Activated CD4-positive, alpha-beta T cell treated with anti-CD3 and anti-CD28 coated beads, Interleukin-2, amount 10 ng/mL, durations not matched to agents 7 days and 5 days (primary cell): ENCODE measurements at places on chromosomes 3 and 15. TPM values are rescaled to one million over a fixed set of nuclear protein-coding genes. Genes with fewer than 3 reads are reported as not detected.

DNA sequence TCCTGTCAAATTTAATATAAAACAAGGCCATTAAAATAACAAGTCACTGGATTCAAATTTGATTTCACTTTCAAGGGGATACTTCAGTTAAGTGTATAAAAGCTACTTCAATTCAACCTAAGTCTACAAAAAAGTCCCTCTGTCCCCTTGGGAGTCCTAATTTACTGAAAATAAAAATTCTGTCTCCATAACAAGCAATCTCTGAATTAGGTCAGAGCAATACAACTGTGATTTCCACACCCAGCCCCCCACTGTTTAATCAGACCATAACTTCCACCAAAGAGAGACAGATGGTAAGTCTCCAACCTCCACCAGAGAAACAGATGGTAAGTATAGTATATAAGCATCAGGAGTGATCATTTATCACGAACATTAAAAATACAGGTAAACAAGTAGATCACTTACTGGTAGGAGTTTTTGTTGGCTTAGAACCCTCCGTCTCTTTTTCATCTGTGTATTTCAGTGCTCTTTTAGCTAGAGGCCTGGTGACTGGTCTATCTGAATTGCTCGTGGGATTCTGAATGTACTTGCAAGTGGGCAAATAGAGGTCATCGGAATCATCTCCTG, 12.1 kb downstream of the SGO1 start:
- no peak overlapping the region for H3K4me3 ChIP-seq
- peaks cover 58% of the 10 kb centered on the region for H3K36me3 ChIP-seq
- H3K27ac ChIP-seq, result no peak overlapping the region
- no peak for DNase-seq

DNA sequence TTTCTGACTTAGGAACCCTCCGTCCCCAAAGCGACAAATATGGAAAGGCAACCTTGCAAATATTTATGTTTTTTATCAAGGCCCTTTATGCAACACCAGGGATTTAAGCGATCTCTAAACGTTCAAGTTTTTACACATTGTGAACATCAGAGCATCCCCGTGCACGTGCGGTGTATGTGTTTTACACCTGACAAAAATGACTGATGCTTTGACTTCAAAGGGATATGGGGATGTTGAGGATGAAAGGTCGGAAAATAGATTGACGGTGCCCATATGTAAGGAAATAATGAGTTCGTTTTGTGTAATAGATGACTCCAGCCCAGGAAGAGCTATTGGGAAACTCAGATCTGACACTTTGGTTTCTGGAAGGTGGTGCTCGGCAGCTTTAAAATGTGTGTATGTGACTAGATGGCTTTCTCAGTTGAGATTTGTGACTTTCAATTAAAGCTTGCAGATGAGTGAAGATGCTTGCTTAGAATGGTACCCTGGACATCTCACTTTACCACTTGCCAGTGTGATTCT, 866 bp downstream of the SLC49A4 start:
- peak overlapping the region; percentile 56 for H3K4me3 ChIP-seq
- H3K36me3 ChIP-seq, result peaks cover 11% of the 10 kb centered on the region
- peaks cover 34% of the 10 kb centered on the region for H3K4me1 ChIP-seq
- DNase-seq, result no peak
- no peak overlapping the region for H3K27ac ChIP-seq
- H3K27me3 ChIP-seq, result no peaks in the 10 kb centered on the region

- peaks cover 36% of the 10 kb centered on the region for H3K36me3 ChIP-seq
- H3K4me3 ChIP-seq, result no peak overlapping the region
- no peaks in the 10 kb centered on the region for H3K27me3 ChIP-seq
- DNase-seq, result no peak
- peaks cover 8% of the 10 kb centered on the region for H3K4me1 ChIP-seq
Measured at GRCh38 chr3:38119821-38120692, 16.9 kb downstream of the ACAA1 start.

- no peaks in the 10 kb centered on the region for H3K4me1 ChIP-seq
- H3K4me3 ChIP-seq, result no peak overlapping the region
- no peaks in the 10 kb centered on the region for H3K27me3 ChIP-seq
Measured at GRCh38 chr15:45150997-45151396, 21.2 kb downstream of the DUOX1 start.

DNA sequence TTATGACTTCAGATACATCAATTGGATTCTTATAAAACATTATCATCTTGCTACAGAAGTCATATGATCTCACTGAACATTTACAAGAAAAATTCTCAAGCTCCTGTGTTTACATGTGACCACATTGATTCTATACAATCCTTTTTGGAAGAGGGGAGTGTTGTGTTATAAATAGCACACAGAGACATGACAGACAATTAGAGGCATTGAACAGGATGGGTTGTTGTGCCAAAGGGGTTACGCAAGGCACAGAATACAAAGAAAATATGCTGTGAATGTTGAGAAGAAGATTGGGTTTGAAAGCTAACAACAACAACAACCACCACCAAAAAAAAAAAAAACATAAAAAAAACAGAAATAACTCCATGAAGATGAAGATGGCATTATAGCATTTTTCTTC, 32.5 kb upstream of the TBL1XR1 start:
- H3K4me1 ChIP-seq, result peaks cover 4% of the 10 kb centered on the region
- no peak for DNase-seq
- H3K36me3 ChIP-seq, result peaks cover 2% of the 10 kb centered on the region
- H3K27ac ChIP-seq, result no peak overlapping the region
- H3K4me3 ChIP-seq, result no peak overlapping the region

GRCh38 chr3:196388956-196389355, 43.3 kb downstream of the UBXN7 start:
- no peak overlapping the region for H3K27ac ChIP-seq
- no peaks in the 10 kb centered on the region for H3K4me1 ChIP-seq
- peaks cover 75% of the 10 kb centered on the region for H3K36me3 ChIP-seq

GRCh38 chr3:194259982-194260766, 91.0 kb downstream of the CPN2 start:
- H3K27ac ChIP-seq, result no peak overlapping the region
- DNase-seq, result no peak
- no peaks in the 10 kb centered on the region for H3K27me3 ChIP-seq
- H3K4me3 ChIP-seq, result no peak overlapping the region
- H3K4me1 ChIP-seq, result peaks cover 20% of the 10 kb centered on the region

DNA sequence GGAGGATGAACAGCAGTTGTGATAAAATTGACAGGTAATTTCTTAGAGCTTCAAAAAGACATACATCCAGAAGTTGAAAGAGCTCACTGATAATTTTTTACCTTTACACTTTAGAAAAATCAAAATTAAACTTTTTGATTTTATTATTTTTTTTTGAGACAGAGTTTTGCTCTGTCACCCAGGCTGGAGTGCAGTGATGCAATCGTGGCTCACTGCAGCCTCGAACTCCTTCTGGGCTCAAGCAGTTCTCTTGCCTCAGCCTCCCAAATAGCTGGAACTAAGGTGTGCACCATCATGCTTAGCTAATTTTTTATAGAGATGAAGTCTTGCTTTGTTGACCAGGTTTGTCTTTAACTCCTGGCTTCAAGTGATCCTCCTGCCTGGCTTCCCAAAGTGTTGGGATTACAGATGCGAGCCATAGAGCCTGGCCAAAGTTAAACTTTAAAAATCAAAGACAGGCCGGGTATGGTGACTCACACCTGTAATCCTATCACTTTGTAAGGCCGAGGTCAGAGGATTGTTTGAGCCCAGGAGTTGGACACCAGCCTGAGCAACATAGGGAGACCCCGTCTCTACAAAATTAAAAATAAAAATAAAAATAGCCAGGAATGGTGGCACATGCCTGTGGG, 21.7 kb downstream of the PLA2G4F start:
- H3K4me1 ChIP-seq, result peaks cover 1% of the 10 kb centered on the region
- no peak overlapping the region for H3K4me3 ChIP-seq
- H3K27ac ChIP-seq, result no peak overlapping the region
- H3K36me3 ChIP-seq, result no peaks in the 10 kb centered on the region
- no peak for DNase-seq
- peaks cover 3% of the 10 kb centered on the region for H3K27me3 ChIP-seq

- H3K27ac ChIP-seq, result no peak overlapping the region
- no peaks in the 10 kb centered on the region for H3K36me3 ChIP-seq
- no peak overlapping the region for H3K4me3 ChIP-seq
- H3K4me1 ChIP-seq, result no peaks in the 10 kb centered on the region
Measured at GRCh38 chr3:192133271-192133670, 594.1 kb downstream of the FGF12 start.

DNA sequence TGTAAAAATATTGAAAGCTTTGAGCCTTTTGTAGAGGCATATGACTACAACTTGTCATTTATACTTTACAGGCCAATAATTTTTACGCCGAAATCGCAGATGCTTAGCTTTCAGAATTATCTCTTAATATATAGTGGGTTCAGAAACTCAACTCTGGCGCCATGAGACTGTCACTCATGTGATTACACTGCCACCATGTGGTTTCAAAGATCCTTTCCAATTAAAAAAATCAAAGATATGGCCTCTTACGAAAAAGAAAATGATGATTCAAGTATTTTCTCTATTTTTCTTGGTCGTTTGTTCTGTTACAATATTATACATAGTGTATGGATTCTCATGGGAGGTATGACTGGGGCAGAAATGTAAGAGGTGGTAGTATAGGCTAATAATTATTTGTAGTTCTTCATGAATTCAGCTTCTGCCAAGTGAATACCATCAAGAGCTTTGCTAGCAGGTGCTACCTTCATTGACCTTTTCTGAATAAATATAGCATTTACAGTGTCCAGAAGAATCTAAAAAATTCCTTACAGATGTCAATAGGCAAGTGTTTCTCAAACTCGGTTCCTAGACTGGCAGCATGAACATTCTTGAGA, 751.7 kb upstream of the GOLIM4 start:
- H3K4me3 ChIP-seq, result no peak overlapping the region
- H3K27ac ChIP-seq, result no peak overlapping the region
- no peaks in the 10 kb centered on the region for H3K36me3 ChIP-seq
- H3K27me3 ChIP-seq, result peaks cover 9% of the 10 kb centered on the region
- DNase-seq, result peak; percentile 10

DNA sequence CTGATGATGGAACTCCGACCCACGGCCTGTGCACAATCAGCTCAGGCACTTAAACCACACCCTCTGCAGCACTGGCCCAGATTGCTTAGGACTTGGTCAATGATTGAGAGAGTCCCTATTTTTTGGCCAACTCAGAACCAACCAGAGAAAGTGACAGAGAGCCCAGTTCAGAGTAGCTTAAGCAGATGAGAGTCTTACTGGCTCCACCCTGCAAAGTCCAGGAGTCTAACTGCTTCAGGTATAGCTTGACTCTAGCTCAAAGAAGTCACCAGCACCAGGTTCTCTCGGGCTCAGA, 20.1 kb downstream of the SLC6A20 start:
- peaks cover 24% of the 10 kb centered on the region for H3K27me3 ChIP-seq
- DNase-seq, result no peak
- H3K36me3 ChIP-seq, result no peaks in the 10 kb centered on the region
- H3K4me3 ChIP-seq, result no peak overlapping the region
- H3K4me1 ChIP-seq, result peaks cover 18% of the 10 kb centered on the region
- H3K27ac ChIP-seq, result no peak overlapping the region

- no peaks in the 10 kb centered on the region for H3K4me1 ChIP-seq
- no peak overlapping the region for H3K4me3 ChIP-seq
- DNase-seq, result no peak
- H3K27me3 ChIP-seq, result peaks cover 2% of the 10 kb centered on the region
- no peak overlapping the region for H3K27ac ChIP-seq
Measured at GRCh38 chr3:98884675-98885371, 16.7 kb downstream of the DCBLD2 start.

GRCh38 chr3:119297169-119297568, 3.0 kb downstream of the ARHGAP31 start:
- no peaks in the 10 kb centered on the region for H3K36me3 ChIP-seq
- peaks cover 6% of the 10 kb centered on the region for H3K27me3 ChIP-seq
- H3K4me3 ChIP-seq, result no peak overlapping the region

DNA sequence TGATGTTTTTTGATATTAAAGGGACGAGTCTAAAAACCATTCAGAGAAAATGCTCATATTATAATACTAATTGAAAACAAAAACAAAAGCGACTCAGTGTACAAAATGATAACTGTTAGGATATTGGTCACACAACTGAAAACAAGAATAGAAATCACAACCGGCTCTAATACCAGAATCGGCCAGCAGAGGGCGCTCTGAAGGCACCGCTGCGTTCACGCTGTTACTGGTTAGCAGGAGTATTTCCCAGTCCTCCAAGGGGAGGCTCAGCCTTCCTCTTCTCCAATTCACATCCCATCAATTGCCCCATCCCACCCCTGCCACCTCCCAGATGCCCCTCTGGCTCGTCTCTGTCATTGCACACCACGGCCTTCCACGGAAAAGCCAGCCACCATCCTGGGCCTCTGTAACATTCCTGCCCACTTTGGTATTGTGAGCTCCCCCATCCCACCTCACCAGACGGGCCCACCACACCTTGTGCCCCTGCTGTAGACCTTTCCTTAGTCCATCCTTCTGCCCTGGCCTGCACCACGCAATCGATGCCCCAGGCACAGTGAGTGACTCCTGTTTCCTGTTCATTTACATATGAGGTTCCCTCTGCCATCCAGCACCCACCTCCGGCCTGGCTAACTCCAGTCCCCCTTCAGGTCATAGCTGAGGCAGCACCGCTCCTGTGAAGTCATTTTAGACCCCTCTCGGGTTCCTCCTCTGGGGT, 8.5 kb downstream of the FAM107A start:
- H3K36me3 ChIP-seq, result no peaks in the 10 kb centered on the region
- H3K27ac ChIP-seq, result no peak overlapping the region
- H3K27me3 ChIP-seq, result peaks cover 6% of the 10 kb centered on the region
- peaks cover 4% of the 10 kb centered on the region for H3K4me1 ChIP-seq
- no peak overlapping the region for H3K4me3 ChIP-seq

DNA sequence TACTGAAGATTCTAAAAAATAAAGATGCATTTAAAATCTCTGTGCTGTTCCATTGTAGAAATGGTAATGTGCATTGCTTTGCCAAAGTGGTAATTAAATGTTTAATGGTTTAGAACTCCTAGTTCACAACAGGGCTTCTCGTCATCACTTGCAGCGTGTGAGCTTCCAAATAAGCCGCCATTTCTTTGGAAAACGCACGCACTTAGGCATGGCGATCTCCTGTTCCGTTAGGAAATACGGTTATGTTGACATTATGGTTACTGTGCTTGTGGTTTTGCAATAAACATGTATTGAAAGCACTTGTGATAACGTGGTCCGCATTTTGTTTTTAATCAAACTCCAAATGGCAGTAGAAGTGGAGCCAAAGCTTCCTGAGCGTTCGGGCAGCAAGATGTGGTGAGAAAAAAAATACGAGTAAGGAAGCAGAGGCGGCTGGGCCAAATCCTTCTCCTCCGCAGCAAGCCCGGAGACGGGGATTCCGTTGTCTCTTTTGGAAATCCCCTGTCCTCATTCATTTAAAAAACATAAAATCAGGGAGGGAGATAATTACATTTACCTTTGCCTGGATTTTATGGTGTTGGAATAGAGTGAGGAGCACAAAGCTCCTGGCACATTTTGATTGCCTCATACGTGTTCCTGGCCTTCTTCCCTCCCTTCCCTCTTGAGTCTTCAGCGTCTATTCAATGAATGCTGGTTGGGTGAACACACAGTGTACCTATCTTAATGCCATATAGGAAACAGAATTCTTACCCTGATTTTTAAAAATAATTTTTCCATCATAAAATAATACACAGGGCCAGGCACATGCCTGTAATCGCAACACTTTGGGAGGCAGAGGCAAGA, 97.5 kb downstream of the SLC49A4 start:
- no peaks in the 10 kb centered on the region for H3K36me3 ChIP-seq
- H3K4me1 ChIP-seq, result peaks cover 29% of the 10 kb centered on the region
- H3K27me3 ChIP-seq, result peaks cover 16% of the 10 kb centered on the region
- H3K27ac ChIP-seq, result no peak overlapping the region

CLEC3B gene
- total RNA-seq, result 0.30 TPM

XYLB gene
- total RNA-seq, result 7.0 TPM

CELF6 gene
- 1.2 TPM for total RNA-seq

GPR171 gene
- 181 TPM for total RNA-seq

LXN gene
- total RNA-seq, result 9.3 TPM
